Fibroblast of pulmonary artery (primary cell): ENCODE measurements at places on chromosomes 11 and 22.

DNA sequence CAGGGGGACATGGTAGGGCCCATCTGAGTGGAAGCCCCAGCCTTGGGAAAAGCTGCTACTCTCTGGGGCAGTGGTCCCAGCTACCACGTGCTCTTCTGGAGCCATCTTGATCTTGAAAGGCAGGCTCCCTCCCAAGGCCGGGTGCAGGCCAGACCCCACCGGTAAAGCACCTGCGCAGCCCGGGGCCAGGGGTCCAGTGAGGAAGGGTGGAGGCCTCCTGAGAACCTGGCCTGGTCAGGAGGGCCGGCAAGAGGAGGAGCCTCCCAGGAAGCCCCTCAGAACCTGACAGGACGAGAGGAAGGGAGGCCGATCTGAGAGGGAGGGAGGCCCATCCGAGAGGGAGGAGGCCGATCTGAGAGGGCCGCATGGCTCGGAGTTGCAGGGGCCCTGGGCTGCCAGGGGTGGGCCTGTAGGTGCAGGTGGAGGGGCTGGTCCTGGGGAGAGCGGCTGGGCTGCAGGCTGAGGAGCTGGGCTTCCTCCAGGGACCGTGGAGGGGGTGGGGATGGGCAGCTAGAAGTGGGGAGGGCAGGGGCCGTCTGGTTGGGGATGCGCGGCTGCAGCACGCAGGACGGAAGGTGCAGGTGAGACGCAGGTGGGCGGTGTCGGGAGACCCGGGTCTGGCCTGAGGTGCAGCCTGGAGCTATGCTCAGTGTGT is 529 bp downstream of the GRAMD4 start:
- no peak for DNase-seq

DNA sequence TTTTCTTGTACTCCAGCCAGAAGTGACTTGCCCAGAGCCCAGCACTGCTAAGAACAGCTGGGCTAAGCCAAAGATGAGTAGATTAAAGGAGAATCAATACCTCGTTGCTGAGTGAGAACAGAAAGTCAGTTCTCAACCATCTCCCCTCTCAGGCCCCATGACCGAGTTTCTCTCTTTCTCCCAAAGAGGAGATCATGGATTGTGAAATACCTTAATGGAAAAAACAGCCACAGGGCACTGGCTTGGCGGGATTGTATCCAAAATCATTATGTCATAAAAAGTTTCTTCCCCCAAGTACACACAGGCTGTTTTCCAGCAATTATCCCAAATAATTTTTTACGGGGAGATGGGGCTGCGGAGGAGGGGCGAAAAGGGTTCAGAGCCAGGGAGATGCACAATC is 111.8 kb upstream of the TMEM45B start:
- DNase-seq, result peak; percentile 15

- DNase-seq, result peak; percentile 6
Observed at GRCh38 chr11:15278128-15278527, 163.4 kb downstream of the INSC start.

- DNase-seq, result peak; percentile 34
Observed at GRCh38 chr11:79265756-79266322, 175.0 kb downstream of the TENM4 start.

DNA sequence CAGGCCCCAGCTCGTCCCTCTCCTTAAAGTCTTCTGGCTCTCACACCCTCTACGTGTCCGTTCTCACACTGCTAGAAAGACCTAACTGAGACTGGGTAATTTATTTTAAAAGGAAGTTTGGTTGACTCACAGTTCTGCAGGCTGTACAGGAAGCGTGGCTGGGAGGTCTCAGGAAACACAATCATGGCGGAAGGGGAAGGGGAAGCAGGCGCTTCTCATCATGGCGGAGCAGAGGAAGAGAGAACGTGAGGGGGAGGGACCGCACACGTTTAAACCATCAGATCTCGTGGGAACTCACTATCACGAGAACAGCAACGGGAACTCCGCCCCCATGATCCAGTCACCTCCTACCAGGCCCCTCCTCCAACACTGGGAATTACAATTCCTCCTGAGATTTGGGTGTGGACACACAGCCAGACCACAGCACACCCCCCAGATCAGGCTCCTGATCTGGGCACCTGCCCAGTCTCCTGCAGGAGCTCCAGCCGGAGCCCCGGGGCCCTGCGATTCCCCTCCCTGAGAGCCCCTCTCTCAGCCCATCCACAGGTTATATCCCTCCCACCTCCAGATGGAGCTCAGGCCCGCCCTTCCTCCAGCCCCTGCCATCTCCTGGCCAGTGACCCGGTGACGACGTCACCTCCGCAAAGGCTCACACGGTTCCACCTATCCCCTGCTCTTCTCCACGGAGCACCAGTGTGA is 170.2 kb downstream of the BRD1 start:
- DNase-seq, result no peak

DNA sequence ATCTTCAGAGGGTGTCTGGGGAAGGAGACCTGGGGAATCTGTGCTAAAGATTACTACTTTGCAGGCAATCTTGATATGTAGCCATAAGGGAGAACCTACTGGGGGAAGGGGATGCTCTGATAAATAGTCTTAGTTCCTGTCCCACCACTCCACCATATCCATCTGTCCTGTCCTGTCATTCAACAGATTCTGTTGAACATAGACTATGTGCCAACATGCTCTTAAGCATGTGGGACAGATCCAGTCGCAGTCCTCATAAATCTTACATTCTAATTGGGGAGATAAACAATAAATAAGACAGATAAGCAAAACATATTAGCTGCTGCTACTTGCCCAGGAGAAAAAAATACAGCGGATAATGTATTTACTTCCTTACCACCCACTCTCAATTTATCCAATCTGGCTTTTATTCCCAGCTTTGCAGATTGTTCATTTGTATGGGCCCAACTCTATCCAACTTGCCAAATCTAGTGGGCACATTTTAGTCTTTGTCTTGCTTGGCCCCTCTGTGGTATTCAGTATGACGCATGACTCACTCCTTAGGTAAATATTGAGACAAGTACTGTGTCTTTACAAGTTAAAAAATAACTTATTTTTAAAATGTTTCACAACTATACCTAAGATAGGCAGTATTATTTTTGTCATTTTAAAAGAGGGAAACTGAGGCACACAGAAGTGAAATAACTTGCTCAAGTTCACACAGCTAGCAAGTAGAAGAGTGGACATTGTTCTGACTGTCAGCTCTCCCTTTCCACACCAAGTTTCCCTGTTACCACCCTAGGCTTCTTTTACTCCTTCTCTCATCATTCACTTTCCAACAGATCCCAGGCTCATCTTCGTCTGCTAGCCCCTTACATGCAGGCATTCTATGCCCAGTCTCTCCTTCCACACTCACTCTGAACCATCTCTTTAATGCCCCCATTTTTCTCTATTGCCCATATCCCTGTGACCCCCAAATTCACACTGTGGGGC is 133.6 kb upstream of the SESN3 start:
- DNase-seq, result peak; percentile 34

- DNase-seq, result peak; percentile 78
Observed at GRCh38 chr22:19942157-19943081, 801 bp upstream of the TXNRD2 start.

DNA sequence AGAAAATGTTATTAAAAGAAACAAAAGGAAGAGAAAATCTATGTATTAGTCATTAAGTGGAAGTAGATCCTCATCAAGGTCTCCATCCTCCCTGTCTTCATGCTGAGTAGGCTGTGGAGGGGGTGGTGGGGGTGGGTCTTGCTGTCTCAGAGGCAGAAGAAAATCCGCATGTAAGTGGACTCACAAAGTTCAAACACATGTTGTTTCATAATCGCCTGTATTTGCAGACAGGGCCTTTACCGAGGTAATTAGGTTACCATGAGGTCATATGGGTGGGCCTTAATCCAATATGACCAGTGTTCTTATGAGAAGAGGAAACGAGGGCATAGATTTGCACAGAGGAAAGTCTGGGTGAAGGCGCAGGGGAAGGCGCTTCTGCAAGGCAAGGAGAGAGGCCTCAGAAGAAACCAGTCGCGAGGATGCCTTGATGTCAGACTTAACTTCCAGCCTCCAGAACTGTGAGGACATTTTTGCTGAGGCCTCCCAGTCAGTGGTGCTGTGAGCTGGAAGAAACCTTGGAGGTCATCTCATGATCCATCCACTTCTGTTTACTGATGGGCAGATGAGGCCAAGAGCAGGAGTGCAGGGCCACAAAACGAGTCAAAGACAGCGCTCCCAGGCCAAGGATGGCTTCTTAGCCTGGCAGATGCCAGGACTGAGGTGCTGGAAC is 49.3 kb upstream of the THY1 start:
- DNase-seq, result no peak

GRCh38 chr11:6657346-6657745 is 1.7 kb upstream of the DCHS1 start:
- no peak for DNase-seq

GRCh38 chr11:28763876-28764275 is 655.7 kb downstream of the METTL15 start:
- DNase-seq, result no peak

GRCh38 chr11:95714843-95715776 is 74.5 kb downstream of the FAM76B start:
- no peak for DNase-seq

GRCh38 chr11:2138431-2139122 is 612 bp downstream of the IGF2 start:
- no peak for DNase-seq

DNA sequence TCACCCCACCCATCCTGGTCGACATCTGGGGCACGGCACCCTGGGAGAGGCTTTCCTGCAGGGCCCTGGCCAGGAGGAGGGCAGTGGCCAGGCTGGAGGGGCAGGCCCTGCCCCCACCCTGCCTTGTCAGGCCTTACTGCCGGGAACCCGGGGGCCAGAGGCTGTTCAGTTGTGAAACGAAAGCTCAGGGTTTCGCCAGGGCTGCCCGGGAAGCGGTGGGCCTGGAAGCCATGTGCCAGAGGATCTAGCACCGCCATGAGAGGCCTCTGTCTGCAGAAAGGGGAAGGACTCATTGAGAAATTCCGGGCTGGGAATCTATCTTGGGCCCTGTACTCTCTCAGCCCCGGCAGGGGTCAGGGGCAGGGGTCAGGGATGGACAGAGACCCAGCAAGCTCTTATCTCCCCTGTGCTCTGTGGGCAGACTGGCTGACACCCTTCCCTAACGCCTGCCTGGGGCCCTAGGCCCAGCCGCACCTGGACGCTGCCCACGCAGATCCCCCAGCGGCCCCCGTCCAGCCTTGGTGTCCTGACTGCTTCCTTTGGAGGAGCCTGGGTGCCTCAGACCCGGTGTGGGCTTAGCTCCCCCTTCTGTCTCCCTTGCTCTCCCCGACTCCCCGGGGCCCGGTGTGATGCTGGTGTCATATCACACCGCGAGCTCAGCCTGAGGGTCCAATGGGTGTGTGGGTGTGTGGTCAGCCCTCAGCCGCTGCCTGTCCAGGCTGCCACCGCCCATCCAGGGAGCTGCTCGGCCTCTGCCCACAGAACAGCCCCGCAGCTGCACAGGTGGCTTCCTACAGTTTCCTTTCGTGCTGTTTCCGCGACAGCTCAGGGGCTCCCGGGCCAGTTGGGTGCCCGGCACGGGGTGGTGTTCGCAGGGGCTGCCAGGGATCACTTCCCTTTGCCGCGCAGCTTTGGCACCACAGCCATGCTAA is 6.5 kb downstream of the PIM3 start:
- DNase-seq, result peak; percentile 48

GRCh38 chr11:18320617-18321016 is 1.3 kb downstream of the HPS5 start:
- no peak for DNase-seq

DNA sequence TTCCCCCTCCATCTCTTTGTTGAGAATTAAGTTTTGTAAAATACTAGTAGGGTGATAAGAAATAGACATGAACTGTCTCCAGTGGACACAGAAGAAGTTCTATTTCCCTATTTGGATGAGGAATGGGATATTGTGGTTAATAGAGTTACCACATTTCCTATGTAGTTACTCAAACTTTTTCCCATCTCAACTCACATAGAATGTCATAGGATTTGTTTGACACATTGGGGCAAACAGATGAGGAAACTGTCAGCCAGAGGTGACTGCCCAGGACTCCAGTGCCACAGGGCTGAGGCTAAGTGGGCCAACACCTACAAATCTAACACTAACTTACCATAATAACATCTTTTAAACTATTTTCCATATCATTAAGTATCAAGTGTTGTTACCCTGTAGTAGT is 58.3 kb downstream of the CCDC83 start:
- DNase-seq, result no peak

DNA sequence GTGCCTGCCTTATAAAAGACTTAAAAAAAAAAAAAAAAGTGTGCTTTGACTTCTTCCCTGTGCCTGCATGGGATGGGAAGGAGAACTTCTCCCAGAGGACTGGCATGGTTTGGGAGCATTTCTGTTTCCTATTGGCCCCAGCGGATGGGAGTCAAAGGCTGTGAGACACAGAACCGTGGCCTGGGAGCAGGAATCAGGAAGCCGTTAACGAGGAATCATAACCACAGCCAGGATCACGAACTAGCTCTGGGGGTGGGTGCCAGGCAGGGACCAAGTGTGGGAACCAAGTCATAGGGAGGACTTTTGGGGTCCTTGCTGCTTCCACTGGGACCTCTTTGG is 526 bp downstream of the C1QTNF6 start:
- DNase-seq, result peak; percentile 45

- DNase-seq, result peak; percentile 76
Observed at GRCh38 chr11:72924568-72925190, 110.5 kb downstream of the ATG16L2 start.

- DNase-seq, result no peak
Observed at GRCh38 chr11:30422447-30423278, 99.8 kb downstream of the ARL14EP start.
